NCI-H1930 (cell line): ENCODE measurements at places on chromosomes 5 and 9.

GRCh38 chr5:159864885-159865691 lies 51.2 kb upstream of the ADRA1B start:
- DNase-seq: no peak

- no peak for DNase-seq
Observed at GRCh38 chr5:80763873-80764647, 109.3 kb upstream of the DHFR start.

- DNase-seq: no peak
Observed at GRCh38 chr9:114777821-114778609, 27.8 kb downstream of the TNFSF15 start.

- no peak for DNase-seq
Observed at GRCh38 chr9:129154866-129155477, 23.1 kb downstream of the IER5L start.

GRCh38 chr5:124252191-124252638 lies 494.2 kb downstream of the ZNF608 start:
- DNase-seq: no peak

DNA sequence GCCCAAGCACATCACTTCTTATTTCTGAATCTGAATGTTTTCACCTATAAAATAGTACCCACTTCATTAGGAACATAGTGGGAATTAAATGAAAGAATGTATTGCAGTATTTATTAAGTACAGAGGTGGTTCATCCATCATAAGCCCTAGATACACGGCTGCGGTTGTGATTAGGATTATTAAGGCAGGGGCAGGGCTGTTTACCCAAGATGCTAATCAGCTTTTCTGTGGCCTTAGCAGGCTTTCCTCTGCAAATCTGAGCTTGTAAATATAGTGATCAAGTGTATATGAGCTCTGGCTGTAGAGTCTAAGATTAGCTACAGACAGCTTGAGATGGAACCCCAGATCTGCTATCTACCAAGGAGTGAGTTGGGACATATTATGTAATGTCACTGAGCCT lies 124.1 kb upstream of the ADRA1B start:
- no peak for DNase-seq

- DNase-seq: no peak
Observed at GRCh38 chr5:54859316-54859715, 126.1 kb downstream of the ESM1 start.

- no peak for DNase-seq
Observed at GRCh38 chr9:123865226-123866000, 64.5 kb downstream of the DENND1A start.

- DNase-seq: no peak
Observed at GRCh38 chr5:159135896-159136531, 36.3 kb upstream of the EBF1 start.

DNA sequence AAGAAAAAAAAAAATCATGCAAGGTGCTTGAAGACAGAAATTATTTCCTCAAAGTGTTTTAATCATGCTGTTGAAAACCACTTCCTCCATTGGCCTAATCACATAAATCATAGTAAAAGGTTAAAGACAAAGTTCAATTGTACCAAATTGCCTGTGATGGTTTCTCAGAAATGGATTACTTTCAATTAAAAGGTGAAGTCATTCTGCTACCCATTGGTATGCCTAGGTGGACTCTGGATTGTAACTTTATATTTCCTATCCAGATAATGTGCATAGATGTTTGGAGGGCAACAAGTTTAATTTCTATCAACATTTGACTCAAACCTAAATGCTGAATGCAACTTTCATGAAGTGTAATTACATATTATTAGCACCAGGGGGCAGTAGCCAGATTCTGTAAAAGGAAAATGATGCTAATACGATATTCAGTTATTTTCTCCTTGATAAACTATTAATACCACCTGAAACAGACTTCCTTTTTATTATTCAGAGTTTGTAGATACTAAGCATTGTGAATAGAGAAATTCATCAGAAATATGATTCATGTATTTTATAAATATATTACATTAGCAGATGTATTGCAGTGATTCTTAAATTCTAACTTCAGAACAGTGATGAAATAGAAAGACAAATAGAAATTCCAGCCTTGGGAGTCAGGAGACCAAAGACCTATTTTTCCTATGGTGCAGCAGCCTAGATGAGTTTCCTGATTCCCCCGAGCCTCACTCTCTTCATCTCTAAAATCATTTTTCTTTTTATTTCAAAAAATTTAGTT lies 148.2 kb downstream of the CAAP1 start:
- DNase-seq: no peak

DNA sequence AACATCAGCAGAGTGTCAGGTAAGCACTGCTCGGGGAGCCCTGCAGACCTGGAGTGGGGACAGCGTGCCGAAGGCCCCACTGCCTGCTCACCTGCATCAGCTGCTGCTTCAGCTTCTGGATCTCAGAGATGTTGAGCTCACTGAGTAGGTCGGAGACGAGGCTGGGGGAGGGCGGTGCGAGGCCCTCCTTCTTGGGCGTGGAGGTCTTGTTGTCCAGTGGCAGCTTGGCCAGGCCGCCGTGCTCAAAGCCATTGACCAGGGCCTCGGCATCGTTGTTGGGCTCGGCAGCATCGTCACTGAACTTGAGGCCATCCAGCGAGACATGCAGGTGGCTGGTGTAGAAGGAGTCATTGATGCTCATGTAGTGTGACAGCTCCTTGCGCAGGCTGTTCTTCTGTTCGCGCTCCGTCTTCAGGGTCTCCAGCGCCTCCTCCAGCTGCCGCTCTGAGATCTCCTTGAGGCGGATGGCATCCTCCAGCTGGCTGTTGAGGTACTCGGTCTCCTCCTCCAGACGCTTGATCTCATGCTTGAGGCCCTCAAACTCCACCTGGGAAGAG lies 44.3 kb downstream of the BICD2 start:
- no peak for DNase-seq

DNA sequence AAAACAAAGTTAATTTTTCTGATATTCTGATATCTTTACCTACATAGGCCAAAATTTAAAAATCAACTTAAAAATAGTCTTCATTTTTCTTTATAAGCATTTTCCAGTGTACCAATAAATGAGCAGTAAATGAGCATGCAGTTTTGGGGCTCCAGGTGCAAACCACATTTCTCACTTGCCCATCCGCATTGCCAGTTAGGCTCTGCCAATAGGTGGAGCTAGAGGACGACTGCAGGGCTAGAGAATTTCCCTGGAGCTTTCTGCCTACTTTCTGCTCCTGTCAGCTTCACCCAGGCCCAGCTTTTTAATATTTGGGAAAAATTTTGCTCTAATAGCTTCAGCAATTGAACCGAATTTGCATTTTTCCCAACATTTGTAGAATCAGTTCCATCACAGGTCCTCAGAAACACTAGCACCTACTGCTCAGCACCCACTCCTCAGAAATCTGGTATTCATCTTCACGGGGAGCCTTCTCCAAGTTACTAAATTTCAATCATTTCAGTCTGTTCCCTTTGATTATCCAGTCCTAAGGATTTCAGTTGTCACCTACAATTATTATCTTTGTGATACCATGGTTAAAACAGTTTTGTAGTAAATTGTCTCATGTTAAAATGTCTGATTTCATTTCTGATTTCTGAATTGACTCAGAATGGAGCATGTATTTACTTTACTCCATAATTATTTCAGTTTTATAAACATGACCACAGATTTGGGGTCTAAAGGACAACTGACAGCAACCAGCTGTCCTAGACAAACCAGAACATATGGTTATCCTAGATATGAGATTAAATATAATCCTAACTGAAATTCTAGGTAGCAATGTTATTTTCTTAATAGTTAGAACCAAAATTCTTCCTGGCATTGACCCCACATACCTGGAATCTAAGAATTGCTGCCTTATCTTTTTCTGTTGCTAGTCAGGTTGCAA lies 104.6 kb upstream of the FAM174A start:
- no peak for DNase-seq

DNA sequence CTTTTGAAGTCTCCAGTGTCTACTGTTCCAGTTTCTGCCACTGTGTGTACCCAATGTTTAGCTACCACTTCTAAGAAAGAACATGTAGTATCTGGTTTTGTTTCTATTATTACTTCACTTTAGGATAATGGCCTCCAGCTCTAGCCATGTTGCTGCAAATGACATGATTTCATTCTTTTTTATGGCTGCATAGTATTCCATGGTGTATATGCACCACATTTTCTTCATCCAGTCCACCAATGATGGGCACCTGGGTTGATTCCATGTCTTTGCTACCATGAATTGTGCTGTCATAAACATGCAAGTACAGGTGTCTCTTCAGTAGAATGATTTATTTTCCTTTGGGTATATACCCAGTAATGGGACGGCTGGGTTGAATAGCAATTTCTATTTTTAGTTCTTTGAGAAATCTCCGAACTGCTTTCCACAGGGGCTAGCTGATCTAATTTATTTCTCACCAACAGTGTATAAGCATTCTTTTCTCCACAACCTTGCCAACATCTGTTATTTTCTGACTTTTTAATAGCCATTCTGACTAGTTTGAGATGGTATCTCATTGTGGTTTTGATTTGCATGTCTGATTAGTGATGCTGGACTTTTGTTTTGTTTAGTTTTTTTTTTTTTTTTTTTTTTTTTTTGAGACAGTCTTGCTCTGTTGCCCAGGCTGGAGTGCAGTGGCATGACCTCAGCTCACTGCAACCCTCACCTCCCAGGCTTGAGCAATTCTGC lies 68.9 kb downstream of the WDR41 start:
- DNase-seq: no peak

GRCh38 chr5:149175346-149176105 lies 34.2 kb downstream of the ABLIM3 start:
- no peak for DNase-seq

- no peak for DNase-seq
Observed at GRCh38 chr9:134617836-134618162, 23.8 kb upstream of the COL5A1 start.

GRCh38 chr5:21709770-21710169 lies 1143.4 kb downstream of the CDH12 start:
- no peak for DNase-seq

- DNase-seq: no peak
Observed at GRCh38 chr9:88653406-88653805, 118.4 kb downstream of the NXNL2 start.

DNA sequence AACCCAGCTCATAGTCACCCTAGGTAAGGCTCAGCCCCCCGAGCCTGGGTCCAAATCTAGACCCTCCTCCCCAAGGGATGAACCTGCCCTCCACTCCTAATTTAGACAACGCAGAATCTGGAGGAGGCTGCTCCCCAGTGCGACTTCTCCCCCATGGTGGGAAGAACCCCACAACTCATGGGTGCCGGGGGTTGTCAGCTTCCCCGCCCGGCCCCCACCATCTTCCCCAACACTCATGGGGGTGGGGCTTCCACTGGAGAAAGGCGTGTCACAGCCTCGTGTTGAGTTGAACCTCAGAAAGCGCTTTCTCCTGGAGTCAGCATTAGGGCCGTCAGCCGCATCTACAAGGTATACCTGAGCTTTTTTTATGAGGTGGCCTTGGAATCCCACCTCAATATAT lies 66.9 kb downstream of the IRX2 start:
- DNase-seq: no peak

- no peak for DNase-seq
Observed at GRCh38 chr5:136137497-136138220, 5.0 kb downstream of the SMAD5 start.

DNA sequence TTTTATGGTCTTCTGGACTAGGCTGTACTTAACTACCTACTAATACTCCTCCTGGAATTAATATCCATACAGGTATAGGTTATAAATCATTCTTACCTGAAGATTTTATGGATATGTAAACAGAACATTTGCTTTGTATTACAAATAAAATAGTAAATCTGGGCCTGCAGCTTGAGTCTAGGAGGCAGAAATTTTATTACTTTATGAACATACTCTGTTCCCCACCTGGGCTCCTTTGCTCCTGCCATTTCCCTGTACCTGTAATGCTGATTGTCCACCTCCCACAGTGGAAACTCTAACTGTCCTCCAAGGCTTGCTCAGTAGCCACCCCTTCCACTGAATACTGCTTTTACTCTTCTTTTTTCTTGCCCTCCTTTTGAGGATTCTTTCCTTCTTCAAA lies 108.0 kb downstream of the PAM start:
- no peak for DNase-seq

- no peak for DNase-seq
Observed at GRCh38 chr9:28774433-28775235, 1201.4 kb upstream of the C9orf72 start.

GRCh38 chr9:111316796-111317195 lies 13.2 kb downstream of the OR2K2 start:
- no peak for DNase-seq

DNA sequence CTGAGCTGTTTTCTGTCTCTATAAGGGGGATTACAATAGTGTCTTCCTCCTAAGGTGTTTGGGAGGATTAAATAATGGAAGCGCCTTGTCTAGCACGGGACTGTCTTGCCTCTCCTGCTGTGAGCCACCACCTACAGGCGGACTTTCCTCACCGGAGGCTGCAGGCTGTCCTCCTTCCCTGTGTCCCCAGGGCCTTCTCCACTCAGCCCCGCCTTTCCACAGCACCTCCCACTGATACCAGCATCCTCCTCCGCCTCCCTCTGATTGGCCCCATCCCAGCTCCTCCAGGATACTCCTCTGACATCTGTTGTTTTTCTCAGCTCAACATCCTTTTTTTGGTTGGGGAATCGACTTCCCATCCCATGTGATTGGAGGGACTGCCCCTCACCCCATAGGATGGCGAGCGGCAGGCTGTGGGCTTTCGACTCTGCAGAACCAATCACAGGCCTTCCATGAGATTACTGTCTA lies 851 bp upstream of the ZDHHC12 start:
- DNase-seq: no peak

GRCh38 chr9:2593744-2594143 lies 27.8 kb upstream of the VLDLR start:
- DNase-seq: no peak
